Transverse colon (tissue), 4 donors: ENCODE measurements at places on chromosomes 11 and 22.

GRCh38 chr22:35352214-35353111 lies 28.4 kb upstream of the HMOX1 start:
- no peaks in the 10 kb centered on the region for H3K36me3 ChIP-seq
- H3K4me1 ChIP-seq, result peaks cover 8% of the 10 kb centered on the region
- DNase-seq, result peak; percentile 80
- peak overlapping the region; percentile 62 for H3K27ac ChIP-seq

DNA sequence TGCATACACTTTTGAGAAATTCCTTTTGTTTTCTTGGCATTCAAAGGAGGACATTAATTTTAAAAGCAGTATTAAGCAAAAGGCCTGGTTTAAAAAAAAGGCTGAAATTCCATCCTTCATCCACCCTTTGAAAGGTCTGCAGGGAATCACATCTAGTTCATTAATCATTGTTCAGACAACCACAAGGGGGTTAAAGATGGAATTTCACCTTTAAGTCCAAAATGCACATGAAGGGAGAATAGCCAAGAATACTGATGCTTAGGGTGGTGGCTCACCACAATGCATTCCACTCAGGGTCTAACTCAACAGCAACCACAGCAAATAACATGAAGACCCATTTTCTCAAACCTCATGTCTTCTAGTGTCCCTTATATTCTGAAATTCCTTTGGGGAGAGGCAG lies 256.9 kb downstream of the CADM1 start:
- no peaks in the 10 kb centered on the region for H3K36me3 ChIP-seq
- H3K27me3 ChIP-seq, result no peaks in the 10 kb centered on the region
- H3K4me1 ChIP-seq, result no peaks in the 10 kb centered on the region
- DNase-seq, result no peak
- no peak overlapping the region for H3K4me3 ChIP-seq

- H3K27ac ChIP-seq, result peak overlapping the region; percentile 15
- peaks cover 45% of the 10 kb centered on the region for H3K4me1 ChIP-seq
- no peak overlapping the region for H3K4me3 ChIP-seq
- no peaks in the 10 kb centered on the region for H3K27me3 ChIP-seq
Observed at GRCh38 chr11:11409901-11410300, 56.9 kb upstream of the CSNK2A3 start.

GRCh38 chr11:118289401-118289800 lies 15.1 kb upstream of the CD3E start:
- peaks cover 4% of the 10 kb centered on the region for H3K27me3 ChIP-seq
- DNase-seq, result no peak
- no peak overlapping the region for H3K4me3 ChIP-seq
- no peak overlapping the region for H3K27ac ChIP-seq
- no peaks in the 10 kb centered on the region for H3K4me1 ChIP-seq

DNA sequence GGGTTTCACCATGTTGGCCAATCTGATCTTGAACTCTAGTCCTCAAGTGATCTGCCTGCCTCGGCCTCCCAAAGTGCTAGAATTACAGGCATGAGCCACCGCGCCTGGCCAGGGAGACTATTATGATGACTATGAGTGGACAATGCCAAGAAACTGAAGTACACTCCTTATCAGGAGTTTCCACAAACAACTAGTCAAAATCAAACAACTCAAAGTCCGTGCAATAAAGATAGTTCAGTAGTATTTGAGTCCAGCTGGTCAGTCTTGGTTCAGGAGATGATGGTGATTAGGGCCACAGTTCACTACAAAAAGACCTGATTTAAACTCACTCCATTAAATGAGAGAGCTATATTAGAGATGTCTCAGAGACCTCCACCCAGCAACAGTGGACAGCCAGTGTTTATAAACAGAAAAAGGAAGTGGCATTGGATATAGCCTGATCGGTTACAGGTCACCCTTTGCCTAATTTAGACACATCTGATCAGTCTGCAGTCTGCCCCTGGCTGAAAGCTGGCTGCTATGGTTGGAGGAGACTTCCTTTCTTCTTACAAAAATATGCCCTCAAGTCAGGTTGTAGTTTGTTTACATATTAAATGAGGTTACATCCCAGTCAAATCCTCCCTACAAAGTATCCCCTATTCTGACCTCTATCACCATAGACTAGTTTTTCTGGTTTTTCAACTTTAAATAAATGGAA lies 17.0 kb downstream of the CD3E start:
- no peaks in the 10 kb centered on the region for H3K27me3 ChIP-seq
- peaks cover 19% of the 10 kb centered on the region for H3K4me1 ChIP-seq
- H3K27ac ChIP-seq, result peak overlapping the region; percentile 67

GRCh38 chr11:17650127-17650911 lies 69.1 kb upstream of the MYOD1 start:
- no peak for DNase-seq
- H3K27ac ChIP-seq, result no peak overlapping the region
- peaks cover 28% of the 10 kb centered on the region for H3K27me3 ChIP-seq
- no peaks in the 10 kb centered on the region for H3K36me3 ChIP-seq
- no peak overlapping the region for H3K4me3 ChIP-seq

- no peaks in the 10 kb centered on the region for H3K36me3 ChIP-seq
- H3K27me3 ChIP-seq, result no peaks in the 10 kb centered on the region
- H3K27ac ChIP-seq, result peak overlapping the region; percentile 82
Observed at GRCh38 chr22:29030618-29031226, 30.9 kb downstream of the C22orf31 start.

GRCh38 chr11:8018484-8019313 lies 31.6 kb downstream of the EIF3F start:
- peak overlapping the region; percentile 90 for H3K27ac ChIP-seq
- peak overlapping the region; percentile 53 for H3K4me3 ChIP-seq
- H3K36me3 ChIP-seq, result no peaks in the 10 kb centered on the region
- DNase-seq, result peak; percentile 60
- peaks cover 50% of the 10 kb centered on the region for H3K27me3 ChIP-seq

DNA sequence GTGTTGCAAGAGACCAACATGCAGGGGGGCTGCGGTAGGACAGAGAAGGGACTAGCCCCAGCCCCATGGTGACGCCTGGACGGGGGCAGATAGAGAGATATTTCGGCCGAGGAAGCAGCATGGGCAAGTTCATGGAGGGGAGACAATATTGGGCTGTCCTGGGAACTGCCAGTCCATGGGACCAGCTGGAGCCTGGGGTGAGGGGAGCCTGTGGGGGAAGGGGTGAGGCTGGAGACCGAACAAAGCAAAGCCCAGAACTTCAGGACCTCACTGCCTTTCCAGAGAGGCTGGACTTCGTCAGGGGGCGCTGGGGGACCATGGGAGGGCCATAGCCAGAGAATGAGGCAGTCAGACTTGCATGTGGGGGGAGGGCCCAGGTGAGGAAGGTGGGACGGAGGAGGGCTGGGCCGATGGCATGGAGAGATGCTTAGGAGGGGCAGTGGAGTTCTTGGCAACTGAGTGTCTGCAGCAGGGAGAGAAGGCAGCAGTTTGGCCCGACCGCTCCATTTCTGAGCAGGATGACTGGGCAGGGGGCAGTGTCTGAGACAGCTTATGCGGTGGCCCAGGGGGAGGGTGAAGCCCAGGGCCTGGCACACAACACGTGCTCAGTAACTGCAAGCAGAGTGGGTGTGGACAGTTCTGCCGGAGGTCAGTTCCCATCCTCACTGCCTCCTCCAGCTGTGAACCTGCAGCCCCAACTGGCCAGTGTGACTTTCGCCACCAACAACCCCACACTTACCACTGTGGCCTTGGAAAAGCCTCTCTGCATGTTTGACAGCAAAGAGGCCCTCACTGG lies 712 bp downstream of the UPK3A start:
- DNase-seq, result no peak
- H3K27me3 ChIP-seq, result peaks cover 6% of the 10 kb centered on the region
- H3K4me3 ChIP-seq, result peak overlapping the region; percentile 42

GRCh38 chr11:58628446-58628845 lies 6.0 kb downstream of the CNTF start:
- H3K36me3 ChIP-seq, result peaks cover 16% of the 10 kb centered on the region
- no peaks in the 10 kb centered on the region for H3K27me3 ChIP-seq
- no peak overlapping the region for H3K4me3 ChIP-seq
- H3K27ac ChIP-seq, result no peak overlapping the region
- no peaks in the 10 kb centered on the region for H3K4me1 ChIP-seq
- no peak for DNase-seq

- peaks cover 19% of the 10 kb centered on the region for H3K4me1 ChIP-seq
- no peaks in the 10 kb centered on the region for H3K36me3 ChIP-seq
- no peak overlapping the region for H3K4me3 ChIP-seq
- no peaks in the 10 kb centered on the region for H3K27me3 ChIP-seq
Observed at GRCh38 chr11:11498195-11498594, 123.6 kb downstream of the GALNT18 start.

GRCh38 chr22:20264614-20265452 lies 3.3 kb downstream of the RTN4R start:
- DNase-seq, result no peak
- peaks cover 11% of the 10 kb centered on the region for H3K4me1 ChIP-seq
- H3K4me3 ChIP-seq, result no peak overlapping the region
- H3K27ac ChIP-seq, result no peak overlapping the region
- no peaks in the 10 kb centered on the region for H3K36me3 ChIP-seq

DNA sequence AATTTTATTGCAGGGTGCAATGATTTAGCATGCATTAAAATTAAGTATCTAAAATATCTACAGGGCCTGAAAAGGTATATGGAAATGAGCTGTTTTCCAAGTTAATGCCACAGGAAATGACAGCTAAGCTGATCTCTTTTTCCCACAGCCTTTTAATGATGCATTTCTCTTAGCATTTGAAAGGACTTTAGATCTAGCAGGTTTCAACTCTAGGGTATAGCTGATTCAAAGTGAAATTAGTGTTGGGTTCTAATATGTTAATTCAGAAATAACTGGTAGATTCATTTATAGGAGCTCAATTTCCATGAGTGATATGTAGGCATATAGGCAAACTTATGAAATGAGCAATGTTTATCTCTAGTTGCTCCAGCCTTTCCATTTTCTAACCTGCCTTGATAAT lies 274.2 kb downstream of the CASP12 start:
- H3K4me3 ChIP-seq, result no peak overlapping the region
- no peaks in the 10 kb centered on the region for H3K4me1 ChIP-seq
- no peaks in the 10 kb centered on the region for H3K27me3 ChIP-seq

DNA sequence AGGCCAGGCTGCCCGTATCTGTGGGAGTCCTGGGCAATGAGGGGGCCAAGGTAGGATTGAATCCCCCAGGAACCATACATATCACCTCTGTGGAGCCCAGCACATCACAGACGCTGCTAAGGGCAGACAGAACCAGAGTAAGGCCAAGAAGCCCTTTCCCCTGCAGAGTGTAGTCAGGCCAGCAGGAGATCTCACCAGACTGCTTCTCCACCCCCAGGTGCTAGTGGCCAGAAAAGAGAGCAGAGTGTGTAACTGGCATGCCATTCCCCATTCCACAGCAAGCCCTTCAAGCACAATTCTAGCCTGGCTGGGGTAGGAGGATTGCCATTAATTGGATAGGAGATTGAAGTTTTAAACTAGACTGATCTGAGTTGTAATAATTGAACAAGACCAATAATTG lies 28.0 kb upstream of the FCHSD2 start:
- no peak overlapping the region for H3K4me3 ChIP-seq
- no peak overlapping the region for H3K27ac ChIP-seq
- no peaks in the 10 kb centered on the region for H3K36me3 ChIP-seq
- no peaks in the 10 kb centered on the region for H3K27me3 ChIP-seq
- no peak for DNase-seq
- H3K4me1 ChIP-seq, result no peaks in the 10 kb centered on the region

DNA sequence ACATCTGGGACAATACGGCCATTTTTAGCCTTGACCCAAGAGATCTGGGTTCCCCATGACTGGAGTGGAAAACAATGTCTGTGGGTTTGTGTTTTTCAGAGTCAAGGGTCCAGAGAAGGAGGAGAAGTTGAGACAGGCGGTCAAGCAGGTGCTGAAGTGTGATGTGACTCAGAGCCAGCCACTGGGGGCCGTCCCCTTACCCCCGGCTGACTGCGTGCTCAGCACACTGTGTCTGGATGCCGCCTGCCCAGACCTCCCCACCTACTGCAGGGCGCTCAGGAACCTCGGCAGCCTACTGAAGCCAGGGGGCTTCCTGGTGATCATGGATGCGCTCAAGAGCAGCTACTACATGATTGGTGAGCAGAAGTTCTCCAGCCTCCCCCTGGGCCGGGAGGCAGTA lies 15.7 kb downstream of the NNMT start:
- no peak for DNase-seq
- H3K36me3 ChIP-seq, result no peaks in the 10 kb centered on the region
- no peak overlapping the region for H3K27ac ChIP-seq
- H3K4me1 ChIP-seq, result peaks cover 8% of the 10 kb centered on the region
- no peak overlapping the region for H3K4me3 ChIP-seq
- no peaks in the 10 kb centered on the region for H3K27me3 ChIP-seq

GRCh38 chr11:36019722-36020121 lies 75.9 kb downstream of the LDLRAD3 start:
- no peak for DNase-seq
- H3K36me3 ChIP-seq, result no peaks in the 10 kb centered on the region
- no peaks in the 10 kb centered on the region for H3K27me3 ChIP-seq

GRCh38 chr11:6206456-6207180 lies 1.3 kb downstream of the C11orf42 start:
- H3K27ac ChIP-seq, result no peak overlapping the region
- no peaks in the 10 kb centered on the region for H3K4me1 ChIP-seq
- no peak for DNase-seq

DNA sequence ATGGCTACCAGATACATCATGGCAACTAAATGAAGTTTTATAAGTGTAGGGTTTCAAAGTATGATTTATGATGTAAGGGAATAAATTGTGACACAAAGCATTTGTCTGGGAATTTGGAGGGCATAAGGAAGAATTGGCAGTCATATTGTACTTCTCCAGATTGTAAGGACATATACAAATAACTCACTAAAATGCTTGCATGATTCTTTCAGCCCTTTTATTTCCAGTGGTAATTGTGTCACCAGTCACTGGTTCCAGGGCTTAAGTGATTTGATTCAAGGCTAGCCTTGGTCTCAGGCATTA lies 299.4 kb upstream of the ANO5 start:
- no peak overlapping the region for H3K27ac ChIP-seq
- no peak for DNase-seq
- no peaks in the 10 kb centered on the region for H3K27me3 ChIP-seq
- H3K4me1 ChIP-seq, result no peaks in the 10 kb centered on the region
- no peaks in the 10 kb centered on the region for H3K36me3 ChIP-seq

DNA sequence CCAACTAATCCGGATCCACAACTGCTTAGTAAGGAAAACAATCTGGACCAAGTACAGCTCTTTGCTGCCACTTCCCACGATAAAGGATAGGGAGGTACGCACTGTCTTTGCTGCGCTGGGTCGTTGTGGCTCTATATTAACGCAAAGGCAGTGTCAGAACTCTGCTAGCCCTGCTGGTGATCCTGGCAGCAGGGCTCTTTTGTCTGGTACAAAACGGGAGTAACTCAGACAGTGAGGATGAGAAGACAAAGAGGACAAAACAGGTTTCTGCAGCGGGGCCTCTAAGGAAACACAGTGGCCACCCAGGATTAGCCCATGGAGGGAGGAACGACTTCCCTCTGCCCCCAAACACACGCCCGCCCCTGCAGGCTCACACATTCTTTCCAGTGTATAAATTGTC lies 26.1 kb downstream of the GAL start:
- no peaks in the 10 kb centered on the region for H3K27me3 ChIP-seq
- no peaks in the 10 kb centered on the region for H3K36me3 ChIP-seq
- no peak overlapping the region for H3K27ac ChIP-seq
- no peak for DNase-seq
- H3K4me3 ChIP-seq, result no peak overlapping the region

GRCh38 chr22:24088816-24089215 lies 77.7 kb downstream of the CABIN1 start:
- no peaks in the 10 kb centered on the region for H3K4me1 ChIP-seq
- no peak for DNase-seq
- no peak overlapping the region for H3K4me3 ChIP-seq
- H3K36me3 ChIP-seq, result no peaks in the 10 kb centered on the region
